ENCODE measurements at places on chromosomes 12 and 14. TPM values are rescaled to one million over a fixed set of nuclear protein-coding genes. Genes with fewer than 3 reads are reported as not detected.

DNA sequence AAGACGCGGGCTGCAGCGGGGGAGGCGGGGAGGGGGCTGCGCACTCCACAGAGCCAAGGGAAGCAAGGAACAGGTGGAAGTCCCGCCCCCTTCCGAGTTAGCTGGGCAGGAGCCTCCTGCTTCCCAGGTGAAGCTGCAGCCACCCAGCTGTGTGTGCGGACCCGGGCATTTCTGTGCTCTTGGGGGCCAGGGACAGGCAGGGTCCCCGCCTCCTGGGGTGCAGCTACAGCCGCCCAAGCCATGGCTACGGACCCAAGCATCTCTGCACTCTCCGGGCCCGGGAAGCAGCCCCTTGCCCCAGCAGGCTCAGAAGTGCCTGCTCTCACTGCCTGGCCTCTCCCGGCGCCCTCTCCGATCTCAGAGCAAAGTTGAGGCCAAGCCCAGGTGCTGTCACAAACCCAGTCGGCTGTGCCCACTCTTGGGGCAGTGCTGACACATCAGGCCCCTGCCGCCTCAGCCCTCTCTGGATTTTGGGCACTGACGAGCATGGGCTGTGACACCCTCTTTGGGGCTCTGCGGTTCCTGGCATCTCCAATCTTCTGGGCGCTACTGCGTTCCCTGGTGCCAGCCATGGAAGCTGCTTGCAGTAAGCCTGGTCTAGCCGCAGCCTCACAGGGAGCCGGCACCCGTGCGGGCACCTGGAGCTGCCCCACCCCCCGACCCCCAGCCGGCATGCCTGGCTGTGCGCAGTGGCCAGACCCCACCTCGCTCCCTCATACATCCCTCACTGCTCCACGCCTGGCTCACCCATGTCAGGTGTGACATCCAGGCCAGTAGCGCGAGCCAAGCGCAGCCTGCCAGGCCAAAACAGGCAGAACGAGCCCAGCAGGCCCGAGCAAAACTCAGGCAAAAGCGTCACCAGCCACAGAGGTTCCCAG lies 8.5 kb upstream of the MGAT4C start:
- peak; percentile 93 for DNase-seq

NOVA1 gene
- 29.5 TPM for total RNA-seq

DNA sequence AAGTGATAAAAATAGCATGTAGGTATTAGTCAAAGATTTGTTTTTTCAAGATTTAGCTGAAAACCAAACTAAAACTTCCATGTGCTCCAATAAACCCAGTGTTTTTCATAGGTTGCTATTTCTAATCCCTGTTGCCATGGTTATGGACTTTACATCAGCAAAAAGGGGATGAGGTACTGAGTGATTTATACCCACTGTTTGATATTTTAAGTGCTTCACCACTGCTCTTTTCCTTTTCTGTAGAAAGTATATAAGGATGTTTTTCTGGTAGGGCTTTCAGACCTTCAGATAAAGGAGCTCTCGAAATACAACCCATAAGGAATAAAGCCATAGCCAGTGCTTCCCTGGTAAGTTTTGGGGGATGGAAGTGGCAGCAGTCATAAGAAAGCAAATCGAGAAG lies at the start of gene OTOGL:
Gene OTOGL (plus strand): TSS at position 279 of the 400 bp plus-strand sequence. CDS start 109,895 bp downstream, outside the sequence.
- no peak for DNase-seq

GRCh38 chr14:78586681-78587080 lies 416.5 kb downstream of the NRXN3 start:
- no peak for DNase-seq

- no peak for DNase-seq
Observed at GRCh38 chr12:38157274-38157932, 159.2 kb upstream of the ALG10B start.

DNA sequence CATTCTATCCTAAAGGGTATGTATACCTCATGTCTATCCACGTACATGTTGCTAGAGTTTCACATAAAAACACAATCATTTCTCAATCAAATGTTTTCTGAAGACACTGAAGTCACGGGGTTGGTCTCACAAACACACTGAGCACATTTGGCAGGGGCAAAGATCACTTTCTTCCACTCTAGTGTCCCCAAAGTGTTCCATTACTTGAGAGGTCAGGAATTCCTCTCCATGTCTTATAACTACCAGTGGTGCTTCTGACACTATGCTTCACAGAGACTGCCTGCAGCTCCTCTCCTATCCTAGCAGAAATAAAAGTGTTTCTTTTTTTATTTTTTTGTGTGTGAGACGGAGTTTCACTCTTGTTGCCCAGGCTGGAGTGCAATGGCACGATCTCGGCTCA lies 19.1 kb downstream of the ZFYVE1 start:
- DNase-seq: no peak

TMPRSS12 gene
- total RNA-seq: not detected

- DNase-seq: peak; percentile 82
Observed at GRCh38 chr12:119208626-119209061, 29.9 kb downstream of the HSPB8 start.

ATL1 gene
- 1.7 TPM for total RNA-seq

FAM222A gene
- total RNA-seq: 21.6 TPM

DNA sequence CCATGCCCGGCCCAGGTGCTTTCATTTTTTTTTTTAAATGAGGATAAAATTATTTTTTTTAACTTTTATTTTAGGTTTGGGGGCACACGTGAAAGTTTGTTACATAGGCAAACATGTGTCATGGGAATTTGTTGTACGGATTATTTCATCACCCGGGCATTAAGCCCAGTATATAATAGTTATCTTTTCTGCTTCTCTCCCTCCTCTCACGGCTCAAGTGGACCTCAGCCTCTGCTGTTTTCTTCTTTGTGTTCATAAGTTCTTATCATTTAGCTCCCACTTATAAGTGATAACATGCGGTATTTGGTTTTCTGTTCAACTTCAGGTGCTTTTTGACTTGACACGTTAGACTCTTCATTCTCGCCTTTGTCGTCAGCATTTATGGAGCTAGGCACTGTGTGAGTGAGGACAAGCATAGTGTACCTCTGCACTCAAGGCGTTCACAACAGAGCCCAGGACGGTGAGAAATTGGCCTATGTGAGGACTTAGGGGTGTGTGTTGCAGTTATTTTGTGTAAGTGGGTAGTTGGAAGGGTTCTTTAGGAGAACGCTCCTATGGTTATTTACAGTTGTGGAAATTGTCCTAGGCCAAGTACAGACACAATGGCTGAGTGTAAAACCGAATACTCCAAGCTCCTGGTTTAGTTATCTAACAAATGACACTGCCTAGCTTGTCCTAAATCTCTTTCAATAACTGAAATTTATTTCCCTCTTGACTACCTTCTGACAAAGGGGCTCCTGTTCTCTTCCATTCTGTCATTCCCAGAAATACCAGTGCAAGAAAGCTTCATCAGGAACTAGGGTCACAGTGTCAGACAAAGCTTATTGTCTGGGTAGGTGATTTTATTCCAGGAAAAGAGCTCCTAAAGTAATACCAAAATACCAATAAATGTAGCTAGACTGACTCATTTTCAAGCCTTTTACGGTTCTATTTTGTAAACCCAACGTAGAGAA lies 200.5 kb upstream of the PRICKLE1 start:
- no peak for DNase-seq

CCDC197 gene
- total RNA-seq: not detected

- DNase-seq: no peak
Observed at GRCh38 chr12:123095078-123095881, 55.6 kb downstream of the PITPNM2 start.

TBC1D30 gene
- 1.9 TPM for total RNA-seq

- peak; percentile 83 for DNase-seq
Observed at GRCh38 chr12:92574051-92574783, 128.6 kb upstream of the PLEKHG7 start.

GRCh38 chr14:77248666-77249065 lies 22.3 kb downstream of the NGB start:
- DNase-seq: no peak

IFI27L2 gene
- total RNA-seq: 36.0 TPM

GRCh38 chr12:106341086-106341877 lies 16.3 kb upstream of the POLR3B start:
- no peak for DNase-seq

TPPP2 gene
- total RNA-seq: 0.80 TPM

DNA sequence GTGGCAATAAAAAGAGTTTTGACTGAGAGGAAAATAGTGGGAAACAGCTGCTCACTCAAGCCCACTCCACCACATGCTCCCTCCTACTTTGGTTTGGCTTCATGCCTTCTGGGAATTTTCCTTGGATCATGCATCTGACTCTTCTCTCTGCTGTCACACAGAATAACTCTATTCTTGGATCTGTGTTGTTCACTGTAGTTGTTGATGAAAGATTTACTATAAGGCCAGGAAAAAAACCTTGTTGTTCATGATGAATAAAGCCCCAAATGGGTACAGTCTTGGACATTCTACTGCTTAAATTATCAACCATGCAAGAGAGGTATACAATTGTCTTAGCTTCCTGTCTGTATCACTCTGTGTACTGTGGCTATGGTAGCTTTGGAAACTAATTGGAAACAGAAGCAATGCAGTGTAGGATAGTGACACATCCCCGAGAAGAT lies 70.5 kb downstream of the TMX1 start:
- no peak for DNase-seq

DNA sequence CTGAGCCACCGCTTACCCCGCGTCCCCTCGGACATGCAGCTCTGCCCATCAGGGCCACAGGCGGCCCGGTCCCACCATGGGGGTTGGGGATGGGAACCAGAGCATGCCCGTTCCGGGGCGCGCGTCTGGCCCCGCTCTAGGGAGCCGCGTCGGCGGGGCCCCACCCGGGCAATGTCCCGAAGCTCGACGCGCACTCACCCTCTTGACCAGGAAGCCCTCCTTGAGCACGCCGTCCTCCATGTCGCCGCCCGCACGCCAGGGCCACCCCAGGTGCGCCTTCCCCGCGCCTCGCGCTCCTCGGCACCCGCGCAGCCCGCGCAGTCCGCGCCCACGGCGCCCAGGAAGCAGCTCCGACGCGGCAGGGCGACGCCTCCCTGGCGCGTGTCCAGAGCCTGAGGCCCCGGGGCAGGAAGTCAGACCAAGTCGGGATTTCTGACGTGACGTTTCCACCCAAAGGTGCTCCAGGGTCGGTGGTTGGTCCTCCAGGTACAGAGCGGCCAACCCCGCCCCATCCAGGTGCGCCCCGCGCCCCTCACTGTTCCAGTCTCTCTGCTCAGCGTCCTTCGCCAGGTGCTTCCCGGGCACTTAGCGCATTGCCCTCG lies at the start of gene PLEK2:
Gene PLEK2 (minus strand): TSS at position 346 of the 602 bp plus-strand sequence. CDS start 106 bp downstream, at position 240.
- DNase-seq: no peak

- DNase-seq: no peak
Observed at GRCh38 chr12:42585154-42585840, 4.2 kb downstream of the PRICKLE1 start.

WIF1 gene
- total RNA-seq: not detected

GRCh38 chr12:77746096-77746495 lies 84.6 kb upstream of the NAV3 start:
- no peak for DNase-seq

DNA sequence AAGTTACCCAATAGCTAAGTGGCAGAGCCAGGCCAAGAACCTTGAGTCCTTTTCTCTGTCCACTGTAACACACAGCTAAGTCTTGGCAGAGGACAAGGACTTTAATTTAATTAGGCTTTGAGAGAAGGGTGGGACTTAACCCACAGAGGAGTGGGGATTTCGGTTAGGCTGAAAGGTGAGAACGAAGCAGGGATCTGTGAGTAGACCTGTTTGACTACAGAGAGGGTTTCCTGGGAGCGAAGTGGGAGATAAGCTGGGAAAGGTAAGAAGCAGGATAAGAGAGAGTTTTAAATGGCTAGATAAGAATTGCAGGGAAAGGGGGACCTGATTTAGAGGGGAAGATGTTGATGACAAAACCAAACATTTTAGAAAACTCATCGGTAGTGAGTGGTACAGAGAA lies 2.0 kb upstream of the PPFIBP1 start:
- DNase-seq: peak; percentile 67

- DNase-seq: peak; percentile 71
Observed at GRCh38 chr12:45257185-45257930, 41.5 kb downstream of the ANO6 start.

DNA sequence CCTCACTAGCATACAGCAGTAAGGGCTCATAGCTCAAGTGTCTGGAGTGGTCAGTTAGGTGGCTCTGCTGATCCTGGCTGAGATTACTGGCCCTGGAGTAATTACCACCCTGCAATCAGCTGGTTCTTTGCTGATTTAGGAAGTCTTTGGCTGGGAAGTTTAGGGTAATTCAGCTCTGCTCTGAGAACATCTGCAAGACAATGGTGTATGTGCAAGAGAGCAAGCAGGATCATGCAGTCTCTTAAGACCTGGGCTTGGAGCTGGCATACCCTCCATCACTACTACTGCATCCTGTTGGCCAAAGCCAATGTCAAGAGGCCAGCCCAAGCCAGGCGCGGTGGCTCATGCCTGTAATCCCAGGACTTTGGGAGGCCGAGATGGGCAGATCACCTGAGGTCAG lies 159.0 kb downstream of the NDUFA12 start:
- no peak for DNase-seq

PGF gene
- 3.0 TPM for total RNA-seq

VRTN gene
- 108 TPM for total RNA-seq

DNA sequence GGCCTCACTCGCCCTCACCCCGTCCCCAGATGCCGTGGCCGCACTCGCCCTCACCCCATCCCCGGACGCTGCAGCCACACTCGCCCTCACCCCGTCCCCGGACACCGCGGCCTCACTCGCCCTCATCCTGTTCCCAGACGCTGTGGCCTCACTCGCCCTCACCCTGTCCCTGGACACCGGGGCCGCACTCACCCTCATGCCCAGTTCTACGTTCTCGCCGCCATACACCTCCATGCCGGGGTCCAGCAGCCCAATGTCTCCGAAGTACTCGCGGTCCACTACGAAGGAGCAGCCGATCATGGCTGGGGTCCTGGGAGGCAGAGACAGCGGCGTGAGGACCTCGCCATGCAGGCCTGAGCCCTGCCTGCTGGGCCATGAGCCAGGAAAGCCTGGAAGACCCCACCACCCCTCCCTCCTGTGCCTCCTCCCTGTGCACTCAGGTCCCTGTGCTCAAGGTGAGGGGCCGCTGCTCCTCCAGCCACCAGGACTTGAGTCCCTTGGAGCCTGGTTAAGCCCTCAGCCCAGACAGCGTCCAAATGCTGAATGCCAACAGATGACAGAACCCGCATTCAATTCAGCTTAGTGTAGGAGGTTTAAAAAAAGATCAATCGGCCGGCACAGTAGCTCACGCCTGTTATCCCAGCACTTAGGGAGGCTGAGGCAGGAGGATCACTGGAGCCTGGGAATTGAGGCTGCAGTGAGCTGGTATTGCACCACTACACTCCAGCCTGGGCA lies 81.5 kb downstream of the GALNT9 start:
- no peak for DNase-seq

PTHLH gene
- not detected for total RNA-seq

- DNase-seq: no peak
Observed at GRCh38 chr12:93333828-93334227, 43.9 kb upstream of the NUDT4 start.

PLXNC1 gene
- total RNA-seq: 1.6 TPM

Data from endodermal cell (in vitro differentiated cells).